ENCODE measurements at places on chromosomes 3 and 15. TPM values are rescaled to one million over a fixed set of nuclear protein-coding genes. Genes with fewer than 3 reads are reported as not detected.

- no peak overlapping the region for H3K4me3 ChIP-seq
- H3K36me3 ChIP-seq, result no peaks in the 10 kb centered on the region
- H3K27ac ChIP-seq, result no peak overlapping the region
- no peaks in the 10 kb centered on the region for H3K27me3 ChIP-seq
- DNase-seq, result no peak
Measured at GRCh38 chr3:186311441-186311840, 50.6 kb downstream of the DGKG start.

GRCh38 chr3:2206536-2206935, 107.9 kb downstream of the CNTN4 start:
- no peaks in the 10 kb centered on the region for H3K27me3 ChIP-seq
- no peak for DNase-seq
- no peaks in the 10 kb centered on the region for H3K36me3 ChIP-seq

GRCh38 chr15:55060836-55061235, 135.9 kb downstream of the RSL24D1 start:
- no peak overlapping the region for H3K4me3 ChIP-seq
- H3K27ac ChIP-seq, result no peak overlapping the region
- H3K4me1 ChIP-seq, result no peaks in the 10 kb centered on the region
- DNase-seq, result no peak
- H3K27me3 ChIP-seq, result no peaks in the 10 kb centered on the region
- H3K36me3 ChIP-seq, result no peaks in the 10 kb centered on the region

DNA sequence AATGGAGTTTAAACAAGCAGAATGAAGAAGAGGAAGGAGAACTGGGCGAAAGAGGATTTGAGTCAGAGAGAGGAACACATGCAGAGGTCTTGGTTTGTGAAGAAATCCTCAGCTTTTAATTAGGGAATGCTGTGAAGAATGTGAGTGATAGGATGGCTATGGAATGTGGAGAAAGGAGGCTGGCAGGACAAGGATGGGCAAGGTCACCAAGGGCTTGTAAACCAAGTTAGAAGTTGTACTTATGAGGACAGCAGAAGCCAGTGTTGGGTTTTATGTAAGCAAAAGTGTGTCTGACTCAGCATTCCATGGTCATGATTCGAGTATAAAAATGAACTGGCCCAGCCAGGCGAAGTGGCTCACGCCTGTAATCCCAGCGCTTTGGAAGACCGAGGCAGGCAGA, 60.0 kb upstream of the IL12A start:
- no peaks in the 10 kb centered on the region for H3K36me3 ChIP-seq
- H3K27me3 ChIP-seq, result no peaks in the 10 kb centered on the region
- H3K4me3 ChIP-seq, result no peak overlapping the region
- H3K27ac ChIP-seq, result no peak overlapping the region
- no peak for DNase-seq

Gene SYNPR
- total RNA-seq, result not detected

Gene CRYGS
- total RNA-seq, result 10.4 TPM

DNA sequence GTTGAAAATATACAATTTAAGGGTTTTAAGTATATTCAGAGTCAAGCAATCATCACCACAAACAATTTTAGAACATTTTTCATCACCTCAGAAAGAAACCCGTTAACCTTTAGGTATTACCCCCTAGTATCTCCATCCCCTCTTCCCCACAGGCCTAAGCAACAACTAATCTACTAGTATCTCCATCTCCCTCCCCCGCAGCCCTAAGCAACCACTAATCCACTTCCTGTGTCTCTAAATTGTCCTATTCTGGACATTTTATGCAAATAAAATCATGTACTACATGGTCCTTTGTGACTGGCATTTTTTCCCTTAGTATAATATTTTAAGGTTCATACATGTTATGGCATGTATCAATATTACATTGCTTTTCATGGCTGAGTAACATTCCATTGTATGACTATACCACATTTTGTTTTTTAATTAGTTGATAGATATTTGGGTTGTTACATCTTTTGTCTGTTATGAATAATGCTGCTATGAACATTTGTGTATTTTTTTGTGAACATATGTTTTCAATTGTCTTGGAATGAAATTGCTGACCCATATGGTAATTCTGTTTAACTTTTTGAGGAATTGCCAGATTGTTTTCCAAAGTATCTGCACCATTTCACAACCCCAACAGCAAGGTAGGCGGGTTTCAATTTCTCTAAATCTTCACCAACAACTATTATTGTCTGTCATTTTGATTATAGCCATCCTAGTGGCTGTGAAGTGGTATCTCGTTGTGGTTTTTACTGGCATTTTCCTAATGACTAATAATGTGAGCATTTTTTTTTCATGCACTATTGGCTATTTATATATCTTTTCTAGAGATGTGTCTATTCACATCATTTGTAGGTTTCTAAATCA, 215.6 kb upstream of the CD96 start:
- peaks cover 3% of the 10 kb centered on the region for H3K4me1 ChIP-seq
- H3K27me3 ChIP-seq, result no peaks in the 10 kb centered on the region
- DNase-seq, result no peak
- H3K4me3 ChIP-seq, result no peak overlapping the region

Gene KNSTRN
- total RNA-seq, result 4.8 TPM

DNA sequence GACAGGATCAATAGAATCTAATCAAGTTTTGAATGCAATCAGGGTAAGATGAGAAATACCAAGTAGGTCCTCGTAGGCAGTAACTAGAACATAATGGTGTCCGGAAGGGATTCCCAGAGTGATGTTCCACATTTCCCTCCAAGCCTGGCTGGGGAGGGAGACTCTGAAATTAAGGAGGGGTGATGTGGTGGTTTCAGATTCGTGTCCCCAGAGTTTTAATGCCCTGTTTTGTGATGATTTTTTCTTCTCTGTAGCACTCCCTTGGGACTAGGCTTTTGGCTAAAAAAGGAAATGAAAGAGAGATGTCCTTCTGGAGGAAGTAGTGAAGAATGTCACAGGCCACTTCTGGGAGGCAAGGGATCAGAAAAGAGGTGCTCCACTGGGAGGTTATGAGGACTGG, 108.3 kb upstream of the CACNA2D3 start:
- no peaks in the 10 kb centered on the region for H3K36me3 ChIP-seq
- no peak for DNase-seq
- no peaks in the 10 kb centered on the region for H3K4me1 ChIP-seq
- H3K27ac ChIP-seq, result no peak overlapping the region

DNA sequence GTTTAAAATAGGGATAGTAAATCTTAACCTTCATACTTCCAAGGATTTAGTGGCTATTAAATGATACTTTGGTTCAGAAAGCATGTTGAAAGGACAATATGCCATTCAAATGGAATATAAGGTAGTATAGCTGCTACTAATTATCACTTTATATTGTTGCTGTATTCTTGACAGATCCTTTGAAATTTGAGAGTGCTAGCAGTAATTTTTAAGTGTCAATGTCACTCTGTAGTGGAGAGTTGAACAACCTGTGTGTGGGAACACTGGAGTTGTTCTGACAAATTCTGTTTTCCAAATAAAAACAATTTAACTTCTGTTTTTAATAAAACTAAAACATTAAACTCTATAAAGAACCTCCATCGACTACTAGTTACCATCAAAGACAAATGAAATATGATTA, 565.7 kb downstream of the FGF12 start:
- H3K4me3 ChIP-seq, result no peak overlapping the region
- no peak for DNase-seq
- no peaks in the 10 kb centered on the region for H3K4me1 ChIP-seq
- H3K27ac ChIP-seq, result no peak overlapping the region
- H3K36me3 ChIP-seq, result no peaks in the 10 kb centered on the region

Gene SLC22A13
- 0.66 TPM for total RNA-seq

DNA sequence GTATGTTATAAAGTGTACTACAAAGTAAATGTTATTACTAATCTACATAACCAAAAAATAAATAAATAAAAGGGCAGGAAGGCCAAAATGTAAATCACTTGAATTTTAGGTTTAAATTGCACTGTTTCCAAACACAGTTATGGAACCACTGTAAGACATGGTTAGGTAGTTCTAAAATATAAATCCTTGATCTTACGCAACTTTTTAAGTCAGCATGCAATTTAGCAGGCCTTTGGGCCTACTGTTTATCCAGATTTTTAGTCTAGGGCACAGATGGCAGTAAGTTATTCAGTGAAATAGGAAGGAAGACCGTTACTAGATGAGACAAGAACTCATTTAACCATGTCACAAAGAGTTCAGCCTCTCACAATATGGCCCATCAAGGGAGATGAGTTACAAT, 187.4 kb upstream of the SLC2A2 start:
- H3K4me3 ChIP-seq, result no peak overlapping the region
- DNase-seq, result no peak
- no peaks in the 10 kb centered on the region for H3K27me3 ChIP-seq
- no peaks in the 10 kb centered on the region for H3K36me3 ChIP-seq
- H3K4me1 ChIP-seq, result no peaks in the 10 kb centered on the region

Gene SSUH2
- 0.13 TPM for total RNA-seq

- H3K36me3 ChIP-seq, result no peaks in the 10 kb centered on the region
- no peak overlapping the region for H3K4me3 ChIP-seq
- no peaks in the 10 kb centered on the region for H3K4me1 ChIP-seq
- H3K27ac ChIP-seq, result no peak overlapping the region
Measured at GRCh38 chr3:155169197-155169596, 89.1 kb downstream of the MME start.

- no peaks in the 10 kb centered on the region for H3K27me3 ChIP-seq
- H3K27ac ChIP-seq, result no peak overlapping the region
- no peak overlapping the region for H3K4me3 ChIP-seq
- H3K36me3 ChIP-seq, result peaks cover 6% of the 10 kb centered on the region
- H3K4me1 ChIP-seq, result peaks cover 14% of the 10 kb centered on the region
Measured at GRCh38 chr15:101646672-101647071, 5.5 kb downstream of the TM2D3 start.

- H3K4me3 ChIP-seq, result peak overlapping the region; percentile 100
- no peaks in the 10 kb centered on the region for H3K36me3 ChIP-seq
- H3K4me1 ChIP-seq, result peaks cover 10% of the 10 kb centered on the region
- H3K27me3 ChIP-seq, result no peaks in the 10 kb centered on the region
- DNase-seq, result no peak
Measured at GRCh38 chr15:51971032-51971374, 575 bp downstream of the LEO1 start.

Gene CGGBP1
- 112 TPM for total RNA-seq

- H3K27ac ChIP-seq, result no peak overlapping the region
- no peak overlapping the region for H3K4me3 ChIP-seq
- H3K36me3 ChIP-seq, result no peaks in the 10 kb centered on the region
- no peak for DNase-seq
Measured at GRCh38 chr3:108642526-108642925, 53.0 kb downstream of the DZIP3 start.

GRCh38 chr15:80836223-80836622, 57.1 kb downstream of the CEMIP start:
- no peak overlapping the region for H3K27ac ChIP-seq
- no peak for DNase-seq
- no peak overlapping the region for H3K4me3 ChIP-seq

- no peaks in the 10 kb centered on the region for H3K4me1 ChIP-seq
- no peak for DNase-seq
- peaks cover 19% of the 10 kb centered on the region for H3K36me3 ChIP-seq
- no peak overlapping the region for H3K4me3 ChIP-seq
Measured at GRCh38 chr15:60381148-60381788, 16.5 kb downstream of the ANXA2 start.

GRCh38 chr3:186534113-186534669, 10.0 kb downstream of the CRYGS start:
- H3K36me3 ChIP-seq, result no peaks in the 10 kb centered on the region
- peak; percentile 11 for DNase-seq
- no peak overlapping the region for H3K4me3 ChIP-seq
